ENCODE measurements at places on chromosomes 16 and 17.

- DNase-seq = no peak
Measured at GRCh38 chr16:4094127-4094773, 22.0 kb downstream of the ADCY9 start.

DNA sequence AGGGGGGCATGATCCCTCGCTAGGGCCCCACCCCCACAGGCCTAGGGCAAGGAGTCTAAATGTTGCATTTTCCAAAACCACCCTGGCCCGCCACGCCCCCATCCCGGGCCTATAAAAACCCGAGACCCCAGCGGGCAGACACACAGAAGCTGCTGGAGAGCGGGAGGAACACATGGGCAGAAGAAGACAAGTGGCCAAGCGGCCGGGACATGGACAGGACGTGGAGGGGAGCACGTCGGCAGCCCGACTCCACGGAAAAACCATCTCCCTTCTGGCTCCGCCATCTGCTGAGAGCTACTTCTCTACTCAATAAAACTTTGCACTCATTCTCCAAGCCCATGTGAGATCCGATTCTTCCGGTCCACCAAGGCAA is 34.1 kb upstream of the ENPP7 start:
- no peak for DNase-seq

DNA sequence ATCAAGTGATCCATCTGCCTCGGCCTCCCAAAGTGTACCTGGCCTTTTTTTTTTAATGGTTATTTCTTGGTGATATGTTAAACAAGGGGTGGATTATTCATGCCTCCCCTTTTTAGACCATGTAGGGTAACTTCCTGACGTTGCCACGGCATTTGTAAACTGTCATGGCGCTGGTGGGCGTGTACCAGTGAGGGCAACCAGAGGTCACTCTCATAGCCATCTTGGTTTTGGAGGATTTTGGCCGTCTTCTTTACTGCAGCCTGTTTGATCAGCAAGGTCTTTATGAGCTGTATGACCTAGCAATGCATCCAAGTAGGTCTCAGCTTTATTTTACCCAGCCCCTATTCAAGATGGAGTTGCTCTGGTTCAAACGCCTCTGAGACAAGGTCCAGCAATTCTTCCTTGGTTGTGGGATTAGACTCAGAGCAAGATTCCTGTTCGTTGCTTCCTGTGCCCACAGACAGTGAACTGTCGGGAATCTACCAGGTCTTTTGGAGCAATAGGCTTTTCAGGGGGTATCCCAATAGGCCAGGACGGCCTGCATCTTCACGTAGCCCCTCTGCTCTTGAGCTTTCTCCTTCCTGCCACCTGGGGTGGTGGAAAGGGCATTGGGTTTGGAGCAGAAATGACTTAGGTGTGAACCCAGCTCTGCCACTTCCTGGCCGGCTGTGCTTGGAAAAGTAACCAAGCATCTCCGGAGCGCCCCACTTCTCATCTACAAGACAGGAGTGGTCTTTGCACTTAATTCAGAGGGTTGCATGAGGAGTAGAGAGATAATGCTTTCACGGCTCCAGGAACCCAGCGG is 52.9 kb upstream of the SEC14L1 start:
- DNase-seq = no peak

DNA sequence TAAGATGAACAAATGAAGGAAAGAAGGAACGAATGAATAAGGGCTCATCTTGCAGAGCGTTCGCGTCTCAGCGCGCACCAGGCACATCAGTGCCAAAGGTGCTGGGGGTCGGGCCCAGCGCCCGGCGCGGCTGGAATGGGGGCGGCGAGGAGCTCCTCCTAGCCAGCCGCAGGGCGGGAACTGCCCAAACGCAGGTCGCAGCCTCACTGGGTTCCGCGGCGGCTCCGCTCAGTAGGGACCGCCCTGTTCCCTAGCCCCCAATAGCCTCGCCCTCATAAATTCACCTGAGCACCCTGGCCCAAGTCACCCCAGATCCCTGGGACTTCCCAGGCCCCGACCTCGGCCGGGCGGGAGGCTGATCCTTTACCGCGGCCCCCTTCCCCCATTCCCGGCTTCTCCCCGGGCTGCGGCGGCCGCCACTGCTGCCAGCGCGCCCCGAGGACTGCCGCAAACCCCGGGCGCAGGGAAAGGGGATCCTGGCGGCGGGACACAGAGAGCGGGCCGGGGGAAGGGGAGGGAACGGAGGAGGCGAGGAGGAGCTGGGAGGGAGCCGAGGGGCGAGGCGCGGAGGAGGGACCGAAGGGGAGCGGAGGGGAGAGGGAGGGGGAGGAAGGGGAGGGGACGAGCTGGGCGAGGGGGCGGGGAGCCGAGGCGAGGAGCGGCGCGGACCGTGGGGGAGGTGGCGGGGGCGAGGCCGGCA is 377 bp upstream of the CRHR1 start:
- DNase-seq = no peak

GRCh38 chr17:50263331-50264262 is 10.7 kb upstream of the TMEM92 start:
- no peak for DNase-seq

GRCh38 chr17:83006515-83007455 is 72.6 kb upstream of the METRNL start:
- peak; percentile 22 for DNase-seq

DNA sequence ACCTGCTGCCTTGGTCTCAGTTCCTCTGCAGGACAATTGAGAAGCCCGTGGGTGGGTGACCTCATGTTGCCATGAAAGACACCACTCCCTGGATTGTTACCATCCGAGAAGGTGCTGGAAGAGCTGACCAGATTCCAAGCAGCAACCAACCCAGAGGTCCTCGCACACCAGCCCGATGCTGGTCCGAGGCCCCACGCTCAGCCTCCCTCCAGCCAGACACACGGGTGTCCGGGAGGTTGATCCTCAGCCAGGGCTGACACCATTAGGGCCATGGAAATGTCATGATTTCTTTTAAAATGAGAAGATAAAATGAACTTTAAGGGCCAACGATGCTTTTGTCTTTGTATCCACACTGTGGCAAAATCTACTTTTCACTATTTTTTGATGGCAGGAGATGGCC is 242.3 kb downstream of the RBFOX3 start:
- no peak for DNase-seq

GRCh38 chr17:80376531-80376930 is 38.4 kb upstream of the ENDOV start:
- no peak for DNase-seq
